ENCODE measurements at places on chromosomes 5 and 9. TPM values are rescaled to one million over a fixed set of nuclear protein-coding genes. Genes with fewer than 3 reads are reported as not detected.

- H3K27me3 ChIP-seq = no peaks in the 10 kb centered on the region
- H3K36me3 ChIP-seq = no peaks in the 10 kb centered on the region
- no peak overlapping the region for H3K4me3 ChIP-seq
Measured at GRCh38 chr5:157961176-157961575, 102.2 kb upstream of the CLINT1 start.

GRCh38 chr9:123073991-123074422 lies 40.5 kb downstream of the GPR21 start:
- H3K27ac ChIP-seq = peak overlapping the region; percentile 34
- no peak overlapping the region for H3K4me3 ChIP-seq
- peak; percentile 59 for DNase-seq
- H3K4me1 ChIP-seq = peaks cover 16% of the 10 kb centered on the region

The FOXD1 gene
- polyA plus RNA-seq = 0.28 TPM

The PCDHGA6 gene
- polyA plus RNA-seq = not detected

The CFAP90 gene
- 0.27 TPM for polyA plus RNA-seq
